ENCODE measurements at places on chromosomes 3 and 15. TPM values are rescaled to one million over a fixed set of nuclear protein-coding genes. Genes with fewer than 3 reads are reported as not detected.

IQCB1 gene
- total RNA-seq = 35.8 TPM

DNA sequence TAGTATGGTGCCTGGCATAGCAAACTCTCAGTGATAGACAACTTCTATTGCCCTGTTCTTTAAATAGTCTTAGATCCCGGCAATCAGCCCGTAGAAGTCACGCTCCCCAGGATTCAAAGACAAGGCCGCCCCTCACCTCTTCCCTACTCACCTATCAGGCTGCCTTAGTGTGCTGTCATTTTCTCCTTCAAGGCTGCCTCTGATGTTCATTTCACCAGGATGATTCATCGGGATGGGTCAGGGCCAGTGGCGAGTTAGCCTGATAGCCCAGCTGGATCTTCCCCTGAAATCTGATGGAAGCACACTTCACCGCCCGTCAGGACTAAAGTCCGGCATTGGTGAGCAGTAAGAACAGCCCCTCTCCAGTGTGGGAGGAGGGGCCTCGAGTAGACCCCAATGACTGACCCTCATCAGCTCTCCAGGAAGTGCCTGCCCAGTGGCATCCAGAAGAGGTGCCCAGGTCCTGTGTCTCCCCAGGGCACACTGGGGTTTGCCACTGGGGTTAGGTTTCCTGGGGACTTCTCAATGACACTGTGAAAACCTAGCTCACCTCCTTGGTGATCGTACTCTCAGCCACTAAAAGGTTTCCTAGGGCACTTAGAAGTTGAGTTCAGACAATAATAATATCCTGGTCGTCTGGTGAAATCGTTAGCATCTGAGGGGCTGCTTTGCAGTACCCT lies 37.5 kb downstream of the TPM1 start:
- DNase-seq = no peak

DNA sequence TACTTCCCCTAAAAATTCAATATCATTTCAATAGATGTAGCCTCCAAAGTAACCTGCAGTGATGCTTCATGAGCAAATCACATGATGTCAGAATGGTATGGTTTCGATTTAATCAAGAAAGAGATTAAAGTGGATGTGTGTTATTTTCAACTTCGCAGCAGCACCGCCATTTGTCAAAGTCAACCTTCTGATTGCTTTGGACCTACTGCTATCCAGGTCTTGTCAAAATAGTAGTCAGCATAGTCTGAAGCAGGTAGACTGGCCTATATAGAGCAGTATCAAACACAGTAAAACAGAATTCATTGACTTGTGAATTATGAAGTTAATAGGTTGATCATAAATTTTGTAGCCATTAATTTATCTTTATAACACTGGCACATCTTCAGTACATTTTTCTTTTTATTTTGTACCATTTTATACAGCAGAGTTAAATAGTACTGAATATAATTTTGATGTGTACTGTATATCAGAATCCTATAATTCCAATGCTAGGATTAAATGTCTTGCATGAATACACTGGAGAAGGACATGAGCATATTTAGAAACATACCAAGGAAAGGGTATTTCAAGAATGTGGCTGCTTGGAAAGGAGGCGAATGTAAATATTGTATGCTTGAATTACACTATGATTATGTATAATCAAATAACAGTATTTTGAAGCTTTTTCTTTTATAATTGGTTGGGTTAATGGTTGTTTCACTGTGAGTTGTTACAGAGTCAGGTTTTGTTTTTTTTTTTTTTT lies 79.6 kb downstream of the CDIN1 start:
- no peak for DNase-seq

CORO2B gene
- total RNA-seq = 2.7 TPM

DNA sequence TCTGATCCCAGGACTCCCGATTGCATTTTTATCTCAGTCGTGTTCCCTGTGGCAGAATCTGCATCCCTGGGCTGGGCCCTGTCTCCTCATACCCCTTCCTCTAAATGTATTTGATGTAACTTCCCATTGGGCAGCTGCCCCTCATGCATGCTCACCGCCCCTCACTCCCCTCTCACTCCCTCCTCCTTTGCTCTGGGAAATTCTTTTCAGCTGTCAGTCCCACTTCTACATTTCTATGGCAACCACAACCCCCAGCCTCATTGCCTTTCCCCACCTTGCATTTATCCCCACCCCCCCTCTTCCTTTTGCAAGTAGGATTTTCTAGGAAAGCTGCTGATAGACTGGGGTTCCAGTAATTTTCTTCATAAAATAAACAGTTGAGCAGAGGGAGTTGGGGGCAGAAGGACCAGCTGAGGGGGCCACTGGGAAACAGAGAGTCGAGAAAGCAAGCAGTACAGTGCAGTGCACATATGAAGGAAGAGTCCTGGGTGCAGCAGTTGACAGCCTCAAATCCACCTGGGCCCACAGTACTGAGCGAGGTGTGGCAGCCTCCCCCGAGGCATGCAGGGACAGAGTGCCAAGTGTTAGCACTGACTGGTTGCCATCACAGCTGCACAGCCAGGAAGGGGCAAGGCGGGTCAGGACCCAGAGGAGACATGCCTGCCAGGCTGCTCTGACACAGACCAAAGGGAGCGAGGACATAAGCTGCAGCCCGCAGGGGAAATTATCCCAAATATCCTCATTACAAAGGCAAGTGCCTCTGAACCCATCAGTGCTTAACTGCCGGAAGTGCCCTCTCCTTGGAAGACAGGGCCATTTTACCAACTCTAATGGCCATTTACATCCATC lies 476.3 kb downstream of the EPHB1 start:
- no peak for DNase-seq

GRCh38 chr15:38885471-38885952 lies 320.9 kb upstream of the RASGRP1 start:
- no peak for DNase-seq

AADAC gene
- total RNA-seq = 15.7 TPM

GRCh38 chr3:135889443-135889842 lies 76.1 kb upstream of the PPP2R3A start:
- DNase-seq = no peak

DNA sequence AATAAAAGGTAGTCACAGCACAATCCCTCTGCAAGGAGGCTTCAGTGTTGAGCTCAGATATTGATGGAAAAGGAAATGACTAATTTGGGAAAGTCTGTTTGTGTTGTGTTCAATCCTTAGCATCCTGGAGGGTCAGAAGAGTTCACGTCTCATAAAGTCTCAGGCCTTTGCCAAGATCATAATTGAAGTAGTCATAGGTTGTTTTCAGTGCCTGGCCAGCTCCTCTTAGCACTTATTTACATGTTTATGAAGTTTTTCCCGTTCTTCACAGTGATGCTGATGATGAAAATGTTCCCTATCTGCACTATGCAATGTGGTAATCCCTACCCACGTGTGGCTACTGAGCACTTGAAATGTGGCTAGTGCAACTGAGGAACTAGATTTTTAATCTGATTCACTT lies 61.6 kb upstream of the TGFBR2 start:
- DNase-seq = no peak

DNA sequence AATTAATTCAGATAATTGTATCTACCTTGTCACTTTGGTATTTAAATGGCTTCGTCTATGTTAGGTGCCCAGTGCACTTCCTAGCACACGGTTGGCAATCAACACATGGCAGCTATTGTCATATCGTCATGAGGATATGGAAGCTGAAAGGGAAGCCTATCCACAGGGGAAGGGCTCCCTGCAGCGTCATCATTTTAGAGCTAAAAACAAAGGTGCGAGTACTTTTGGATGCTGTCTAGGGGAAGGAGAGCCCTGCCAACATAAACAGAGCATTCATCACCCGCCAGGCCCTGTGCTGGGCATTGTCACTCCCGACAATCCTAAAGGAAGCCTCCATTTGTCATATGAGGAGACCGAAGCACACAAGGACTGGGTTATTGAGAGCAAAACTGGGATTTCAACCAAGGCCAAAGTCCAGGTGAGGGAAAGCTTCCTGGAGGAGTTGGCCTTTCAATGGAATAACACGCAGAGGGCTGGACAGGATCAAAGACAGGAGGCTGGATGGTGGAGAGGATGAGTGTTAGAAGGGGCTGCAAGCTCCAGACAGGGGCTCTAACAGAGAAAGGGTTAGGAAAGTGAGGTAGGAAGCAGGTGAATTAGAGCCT lies 8.0 kb upstream of the PARL start:
- no peak for DNase-seq

DNA sequence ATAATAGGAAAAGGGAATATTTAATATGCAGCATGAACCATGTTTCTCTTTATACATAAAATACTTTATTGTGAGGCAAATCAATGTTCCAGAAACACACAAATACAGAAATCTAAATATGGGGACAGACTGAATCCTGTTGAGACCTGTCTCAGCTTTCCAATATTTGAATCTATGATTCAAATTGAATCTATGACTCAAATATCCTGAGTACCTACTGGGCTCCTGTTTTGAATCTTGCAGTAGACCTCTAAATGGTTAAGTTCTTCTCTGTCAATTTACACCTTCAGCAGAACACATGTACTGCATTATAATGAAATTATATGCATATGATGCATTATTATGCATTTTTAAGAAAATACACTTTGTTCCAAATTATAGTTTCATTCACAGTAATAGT lies 143.2 kb upstream of the PLXND1 start:
- no peak for DNase-seq

- peak; percentile 26 for DNase-seq
These were observed 24.7 kb upstream of the PRR23E start for GRCh38 chr3:127168271-127168670.

DNA sequence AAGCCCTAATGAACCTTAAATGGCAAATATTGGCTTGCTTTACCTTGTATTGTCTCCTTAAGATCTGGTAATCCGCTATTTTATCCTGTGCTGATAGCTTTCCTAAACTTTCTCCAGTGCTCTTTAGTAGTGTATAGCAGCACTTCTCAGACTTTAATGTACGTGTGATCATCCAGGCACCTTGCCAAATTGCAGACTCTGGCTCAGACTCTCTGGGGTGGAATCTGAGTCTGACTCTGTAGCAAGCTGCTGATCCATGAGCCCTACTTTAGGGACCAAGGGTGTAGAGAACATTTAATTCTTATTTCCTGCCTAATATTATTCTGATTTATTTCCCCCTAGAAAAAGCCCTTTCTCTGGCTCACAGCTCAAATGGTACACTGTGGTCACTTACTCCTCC lies 518.8 kb upstream of the ZNF385D start:
- DNase-seq = no peak

BCL2A1 gene
- total RNA-seq = 2.6 TPM

- DNase-seq = no peak
These were observed 18.2 kb downstream of the LOXL1 start for GRCh38 chr15:73944161-73945129.

GRCh38 chr3:113051302-113051711 lies 60.5 kb downstream of the GTPBP8 start:
- DNase-seq = peak; percentile 92

- no peak for DNase-seq
These were observed 200.3 kb downstream of the SLCO3A1 start for GRCh38 chr15:92053753-92054316.

DNA sequence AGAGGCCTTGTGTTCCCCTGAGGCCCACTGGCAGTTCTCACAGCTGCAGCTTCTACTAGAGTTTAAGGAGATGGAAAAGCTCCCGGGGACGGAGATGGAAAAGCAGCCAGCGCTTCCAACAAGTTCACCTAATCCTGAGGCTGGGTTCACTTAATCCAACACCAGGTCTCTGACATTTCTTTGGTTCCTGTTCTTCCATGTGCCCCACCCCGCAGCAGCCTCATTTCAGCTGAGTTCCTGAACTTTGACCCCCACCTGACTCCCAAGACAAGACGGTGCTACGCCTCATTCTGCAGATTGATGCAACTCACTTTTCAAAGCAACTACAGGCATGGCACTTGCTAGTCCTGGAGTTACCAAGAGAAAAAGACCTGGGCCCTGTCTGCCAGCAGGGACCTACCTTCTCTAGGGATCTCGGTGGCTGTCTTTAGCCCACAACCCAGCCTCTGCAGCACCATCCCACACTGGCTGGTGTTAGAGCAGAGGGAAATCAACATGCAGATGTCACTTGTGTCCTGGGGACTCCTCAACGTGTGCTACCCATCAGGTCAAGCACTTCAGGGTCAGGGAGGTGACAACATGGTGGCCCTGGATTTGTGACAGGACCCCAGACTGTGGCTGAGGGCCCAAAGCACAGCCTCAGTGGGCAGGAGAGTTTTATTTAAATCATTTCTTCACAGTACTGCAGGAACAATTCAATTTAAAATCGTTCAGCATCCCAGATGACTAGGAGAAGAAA lies 406.1 kb downstream of the VPS13C start:
- no peak for DNase-seq

GRCh38 chr3:51938780-51939425 lies 2.8 kb downstream of the RRP9 start:
- DNase-seq = peak; percentile 47

GRCh38 chr15:66879531-66880368 lies 177.7 kb downstream of the SMAD6 start:
- DNase-seq = no peak

- no peak for DNase-seq
These were observed 378.1 kb upstream of the TGFBR2 start for GRCh38 chr3:30228302-30228631.

GCSAM gene
- 0.62 TPM for total RNA-seq

ITIH1 gene
- 1.5 TPM for total RNA-seq

CHCHD6 gene
- 14.9 TPM for total RNA-seq

FBXW12 gene
- total RNA-seq = not detected

NRG4 gene
- total RNA-seq = 4.6 TPM

- DNase-seq = no peak
These were observed 64.1 kb downstream of the AAGAB start for GRCh38 chr15:67190326-67190725.

PIF1 gene
- total RNA-seq = 1.8 TPM

GRCh38 chr3:136277634-136278033 lies 27.5 kb downstream of the PCCB start:
- DNase-seq = no peak

OPA1 gene
- 53.8 TPM for total RNA-seq

- peak; percentile 91 for DNase-seq
These were observed 1.4 kb downstream of the CRTAP start for GRCh38 chr3:33115024-33115768.

DNA sequence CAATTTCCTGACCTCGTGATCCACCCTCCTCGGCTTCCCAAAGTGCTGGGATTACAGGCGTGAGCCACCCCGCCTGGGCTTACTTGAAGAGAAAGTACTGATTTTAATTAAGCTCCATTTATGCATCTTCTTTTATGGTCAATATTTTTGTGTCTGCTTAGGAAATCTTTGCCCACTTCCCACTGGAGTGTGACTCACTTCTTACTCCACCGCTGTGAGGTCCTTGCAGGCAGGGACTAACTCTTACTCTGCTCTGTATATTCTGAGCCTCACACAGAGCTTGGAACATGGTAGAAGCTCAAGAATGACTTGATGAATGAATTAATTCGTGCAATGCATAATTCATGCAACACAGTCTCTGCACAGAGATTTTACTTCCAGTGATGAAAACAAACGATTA lies 2.9 kb upstream of the TM4SF19 start:
- DNase-seq = no peak

DNA sequence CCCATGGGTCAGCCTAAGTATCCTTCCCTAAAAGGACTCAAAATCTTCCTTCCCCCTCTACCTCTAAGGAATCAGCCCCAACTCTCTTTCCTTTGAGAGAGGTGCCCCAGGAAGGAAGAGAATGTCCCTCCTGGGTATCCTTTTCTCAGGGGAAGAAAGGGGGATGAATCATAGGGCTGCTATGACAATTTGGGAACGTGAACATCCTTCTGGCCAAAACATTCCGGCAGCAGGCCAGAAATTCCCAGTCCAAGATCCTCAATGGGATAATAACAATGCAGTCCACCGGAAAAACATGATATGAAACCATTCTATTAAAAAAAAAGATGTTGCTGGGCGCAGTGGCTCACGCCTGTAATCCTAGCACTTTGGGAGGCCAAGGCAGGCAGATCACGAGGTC lies 50.8 kb upstream of the CACNA2D3 start:
- DNase-seq = no peak

- no peak for DNase-seq
These were observed 612.9 kb upstream of the TBL1XR1 start for GRCh38 chr3:177810162-177810623.

Data from suprapubic skin (tissue), 4 donors.